Activated effector memory CD4-positive, alpha-beta T cell treated with anti-CD3 and anti-CD28 coated beads, Interleukin-2, amount 50 U/mL, for 16 hours (primary cell): ENCODE measurements at places on chromosomes 4 and X.

DNA sequence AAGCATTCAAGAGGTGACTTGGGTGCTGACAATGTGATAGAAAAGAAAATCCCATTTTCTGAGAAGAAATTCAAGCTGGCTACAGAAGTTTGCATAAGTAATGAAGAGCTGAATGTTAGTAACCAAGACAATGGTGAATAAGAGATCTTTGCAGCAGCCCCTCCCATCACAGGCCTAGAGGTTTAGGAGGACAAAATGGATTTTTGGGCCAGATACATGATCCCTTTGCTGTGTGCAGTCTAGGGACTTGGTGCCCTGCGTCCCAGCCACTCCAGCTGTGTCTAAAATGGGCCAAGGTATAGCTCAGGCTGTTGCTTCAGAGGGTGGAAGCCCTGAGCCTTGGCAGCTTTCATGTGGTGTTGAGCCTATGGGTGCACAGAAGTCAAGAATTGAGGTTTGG is 107.0 kb upstream of the EPHA5 start:
- DNase-seq: no peak

DNA sequence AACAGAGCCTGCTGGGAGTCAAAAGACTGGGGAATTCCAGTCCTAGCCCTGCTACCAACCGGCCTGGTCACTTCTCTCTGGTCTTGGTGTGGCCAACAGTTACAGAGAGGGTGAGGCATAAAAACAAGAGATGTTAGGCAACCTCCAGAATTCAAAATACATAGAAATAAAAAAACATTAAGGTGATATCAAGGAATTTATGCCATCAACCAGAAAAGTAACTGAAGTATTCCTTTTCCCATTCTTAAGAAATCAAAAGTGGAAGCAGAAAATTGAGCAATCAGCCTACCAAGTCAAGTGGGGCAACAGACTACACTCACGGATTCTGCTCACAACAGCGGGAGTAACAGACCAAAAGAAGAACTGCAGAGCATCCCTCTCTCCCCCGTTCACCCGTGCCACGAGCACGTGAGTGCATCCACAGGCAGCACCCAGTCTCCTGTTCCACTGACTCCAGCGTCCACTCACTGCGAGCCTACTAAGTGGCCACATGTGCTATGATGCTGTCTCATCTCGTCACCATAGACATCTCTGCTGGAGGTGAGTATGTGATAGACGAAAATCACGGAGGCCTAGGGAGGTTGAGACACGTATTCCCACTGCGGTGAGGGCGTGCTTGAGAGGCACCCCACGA is 29.3 kb downstream of the AFAP1 start:
- DNase-seq: no peak

- no peak for DNase-seq
Measured at GRCh38 chr4:152394791-152395190, 141.1 kb downstream of the FBXW7 start.

GRCh38 chr4:153483432-153484418 is 17.6 kb downstream of the TMEM131L start:
- DNase-seq: no peak

DNA sequence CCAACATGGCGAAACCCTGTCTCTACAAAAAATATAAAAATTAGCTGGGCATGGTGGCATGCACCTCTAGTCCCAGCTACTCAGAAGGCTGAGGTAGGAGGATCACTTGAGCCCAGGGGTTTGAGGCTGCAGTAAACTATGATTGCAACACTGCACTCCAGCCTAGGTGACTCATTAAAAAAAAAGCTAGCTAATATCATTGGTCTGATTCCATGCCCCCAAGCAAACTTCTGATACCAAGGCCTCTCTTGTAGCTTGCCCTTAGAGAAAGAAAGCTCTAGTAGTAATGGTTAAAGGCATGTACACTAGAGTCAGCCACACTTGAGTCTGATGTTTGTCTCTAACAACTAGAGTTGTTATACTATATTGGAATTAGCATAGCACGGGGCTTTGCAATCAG is 32.6 kb upstream of the PHF8 start:
- no peak for DNase-seq

GRCh38 chr4:110621839-110622751 is 782 bp downstream of the PITX2 start:
- no peak for DNase-seq

DNA sequence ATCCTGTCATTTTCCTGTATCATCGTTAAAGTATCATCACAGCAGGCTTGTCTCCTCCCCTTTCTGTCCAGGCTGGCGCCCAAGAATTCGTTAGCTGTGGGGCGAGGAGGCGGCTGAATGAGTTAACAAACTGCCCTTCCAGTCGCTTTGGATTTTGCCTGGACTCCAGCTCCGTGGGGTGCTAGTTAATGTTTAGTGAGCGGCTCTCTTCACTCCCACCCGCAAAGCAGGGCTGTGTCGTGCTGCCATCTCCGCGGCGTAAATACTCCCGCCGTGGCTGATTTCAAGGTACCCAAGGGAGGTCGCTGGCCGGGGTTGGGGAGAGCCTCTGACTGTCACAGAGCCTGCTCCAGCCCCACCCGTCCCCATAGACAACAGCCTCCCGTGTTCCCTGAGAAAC is 44.9 kb upstream of the SPRY1 start:
- no peak for DNase-seq

DNA sequence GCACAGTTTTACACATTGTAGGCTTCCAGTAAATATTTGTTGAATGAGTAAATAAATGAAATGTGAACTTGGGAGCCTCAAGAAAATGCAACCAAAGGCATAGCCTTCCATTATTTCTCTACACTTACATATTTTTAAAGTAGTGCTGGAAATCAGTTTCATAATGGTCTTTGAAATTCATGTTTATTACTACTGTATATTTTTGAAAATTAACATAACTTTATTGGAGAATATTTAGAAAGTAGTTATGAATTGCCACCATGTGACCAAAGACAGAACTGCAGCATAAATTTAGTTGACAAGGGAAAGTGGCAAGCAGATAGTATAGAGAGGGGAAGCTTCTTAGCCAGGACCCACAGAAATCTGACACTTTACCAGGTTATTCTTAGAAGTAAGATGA is 6.4 kb downstream of the TCEAL8 start:
- no peak for DNase-seq

DNA sequence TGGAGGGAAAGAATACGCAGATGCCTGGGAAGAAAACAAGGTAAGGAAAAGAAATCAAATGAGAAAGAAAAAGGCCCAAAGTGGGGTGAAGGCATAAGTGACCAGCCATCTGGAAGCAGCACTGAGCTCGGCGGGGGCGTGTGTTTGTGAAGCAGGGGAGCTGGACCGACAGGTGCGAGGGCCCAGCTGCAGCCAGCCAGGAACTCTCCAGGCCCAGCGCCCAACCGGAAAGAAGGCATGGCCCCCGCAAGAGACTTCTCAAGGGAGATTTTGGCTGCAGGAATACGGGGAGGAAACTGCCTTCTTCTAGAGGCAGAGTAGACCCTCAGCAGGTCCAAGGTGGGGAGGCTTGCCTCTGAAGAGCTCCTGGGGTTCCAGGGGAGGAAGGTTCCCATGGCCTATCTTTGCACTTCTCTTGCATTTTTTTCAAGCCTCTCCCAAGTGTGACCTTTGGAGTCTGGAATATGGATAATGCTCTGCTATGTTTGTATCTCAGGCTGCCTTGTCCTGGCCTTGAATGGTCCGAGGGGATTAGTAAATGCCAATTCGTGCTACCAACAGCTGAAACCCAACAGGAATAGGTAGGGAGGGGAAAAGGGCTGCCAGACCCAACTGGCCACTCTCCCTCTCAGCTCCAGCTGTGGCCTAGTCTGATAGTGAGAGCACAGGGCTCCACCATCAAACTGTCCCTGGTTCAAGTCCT is 10.8 kb upstream of the CITED1 start:
- no peak for DNase-seq

DNA sequence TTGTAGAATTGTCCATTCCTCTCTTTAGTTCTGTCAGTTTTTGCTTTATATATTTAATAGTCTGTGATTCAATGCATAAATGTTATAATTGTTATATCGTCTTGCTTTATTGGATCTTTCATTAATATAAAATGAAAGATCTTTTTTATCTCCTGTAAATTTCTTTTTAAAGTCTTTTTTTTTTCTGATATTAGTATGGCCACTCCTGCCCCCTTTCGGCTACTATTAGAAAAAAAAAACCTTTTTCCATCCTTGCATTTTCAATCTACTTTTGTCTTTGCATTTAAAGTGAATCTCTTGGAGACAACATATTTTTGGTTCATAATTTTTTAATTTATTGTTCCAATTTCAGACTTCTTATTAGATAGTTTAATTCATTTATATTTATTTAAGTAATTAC is 677.4 kb upstream of the NDST4 start:
- DNase-seq: no peak

DNA sequence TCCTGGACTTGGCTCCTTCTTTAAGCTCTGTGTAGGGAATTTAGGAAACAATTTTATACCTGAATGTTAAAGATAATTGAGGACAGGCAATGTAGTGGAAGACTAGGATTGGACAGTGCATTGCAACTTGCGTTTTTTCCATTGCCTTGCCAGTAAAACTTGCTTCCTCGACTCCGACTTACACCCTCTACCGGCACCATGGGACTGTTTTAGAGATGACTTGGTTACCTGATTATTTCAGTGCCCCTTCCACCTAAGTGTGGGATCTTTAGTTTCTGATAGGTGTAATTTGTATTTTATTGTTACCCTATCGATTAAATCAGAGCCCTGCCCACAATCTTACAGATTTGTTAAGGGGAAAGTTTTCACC is 1.2 kb downstream of the PRPS1 start:
- DNase-seq: no peak

- no peak for DNase-seq
Measured at GRCh38 chr4:146709956-146710355, 71.3 kb downstream of the POU4F2 start.

DNA sequence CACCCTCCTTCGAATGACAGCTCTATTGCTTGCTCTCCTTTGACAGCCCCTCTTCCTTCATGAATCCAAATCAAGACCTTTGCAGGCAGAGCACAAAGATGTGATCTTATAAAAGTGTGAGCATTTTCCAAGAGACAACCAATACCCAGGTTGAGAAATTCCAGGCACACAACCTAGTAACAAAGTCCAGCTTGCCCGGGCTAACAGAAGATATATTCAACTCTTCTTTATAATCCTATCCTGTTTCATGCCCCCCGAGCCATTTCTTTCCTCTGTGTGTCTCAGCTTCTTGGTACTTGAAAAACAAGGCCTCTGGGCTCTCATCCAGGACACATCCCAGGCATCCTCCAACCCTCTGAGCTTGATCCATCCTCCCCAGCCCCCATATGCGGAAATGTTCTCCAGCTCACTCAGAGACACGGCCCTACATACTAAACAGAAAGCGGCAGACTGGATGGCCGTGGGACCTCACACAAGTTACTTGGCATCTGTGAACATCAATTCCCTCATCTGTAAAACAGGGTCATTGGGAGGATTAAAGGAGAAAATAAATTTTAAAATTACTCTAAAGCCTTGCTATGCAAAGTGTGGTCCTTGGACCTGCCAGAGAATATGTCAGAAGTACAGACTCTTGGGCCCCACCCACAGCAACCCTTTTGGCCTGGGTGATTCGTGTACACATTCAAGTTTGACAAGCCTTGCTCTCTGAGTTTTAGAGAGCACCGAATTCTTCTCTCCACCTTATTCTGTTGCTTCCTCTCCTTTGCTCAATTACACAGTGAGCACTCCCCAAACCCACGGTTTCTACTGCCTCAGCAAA is 627.0 kb downstream of the BCOR start:
- no peak for DNase-seq

GRCh38 chrX:38930474-38930873 is 129.2 kb downstream of the MID1IP1 start:
- no peak for DNase-seq

DNA sequence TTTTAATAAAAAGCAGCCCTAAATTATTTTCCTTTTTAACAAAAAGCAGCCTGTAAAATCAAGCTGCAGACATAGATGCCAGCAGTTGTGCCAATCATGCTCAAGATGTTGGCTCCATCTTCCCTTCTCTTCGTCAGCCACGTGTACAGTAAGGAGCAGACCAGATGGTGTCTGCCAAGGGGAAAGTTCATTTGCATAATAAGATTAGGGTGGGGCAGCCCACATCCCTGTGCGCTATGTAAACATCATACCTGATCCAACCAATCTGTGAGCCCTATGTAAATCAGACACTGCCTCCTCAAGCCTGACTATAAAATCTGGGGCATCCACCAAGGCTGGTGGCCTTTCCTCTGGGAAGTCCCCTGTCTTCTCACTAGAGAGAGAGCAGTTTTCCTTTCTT is 23.1 kb upstream of the C1GALT1C1 start:
- no peak for DNase-seq

DNA sequence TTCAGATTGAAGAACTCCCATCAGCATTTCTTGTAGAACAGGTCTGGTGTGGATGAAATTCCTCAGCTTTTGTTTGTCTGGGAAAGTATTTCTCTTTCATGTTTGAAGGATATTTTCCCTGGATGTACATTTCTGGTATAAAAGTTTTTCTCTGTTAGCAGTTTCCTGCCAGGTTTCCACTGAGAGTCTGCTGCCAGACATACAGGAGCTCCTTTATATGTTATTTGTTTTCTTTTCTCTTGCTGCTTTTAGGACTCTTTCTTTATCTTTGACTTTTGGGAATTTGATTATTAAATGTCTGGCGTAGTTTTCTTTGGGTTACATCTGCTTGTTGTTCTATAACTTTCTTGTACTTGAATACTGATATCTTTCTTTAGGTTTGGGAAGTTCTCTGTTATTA is 486.5 kb downstream of the ARAP2 start:
- DNase-seq: no peak

DNA sequence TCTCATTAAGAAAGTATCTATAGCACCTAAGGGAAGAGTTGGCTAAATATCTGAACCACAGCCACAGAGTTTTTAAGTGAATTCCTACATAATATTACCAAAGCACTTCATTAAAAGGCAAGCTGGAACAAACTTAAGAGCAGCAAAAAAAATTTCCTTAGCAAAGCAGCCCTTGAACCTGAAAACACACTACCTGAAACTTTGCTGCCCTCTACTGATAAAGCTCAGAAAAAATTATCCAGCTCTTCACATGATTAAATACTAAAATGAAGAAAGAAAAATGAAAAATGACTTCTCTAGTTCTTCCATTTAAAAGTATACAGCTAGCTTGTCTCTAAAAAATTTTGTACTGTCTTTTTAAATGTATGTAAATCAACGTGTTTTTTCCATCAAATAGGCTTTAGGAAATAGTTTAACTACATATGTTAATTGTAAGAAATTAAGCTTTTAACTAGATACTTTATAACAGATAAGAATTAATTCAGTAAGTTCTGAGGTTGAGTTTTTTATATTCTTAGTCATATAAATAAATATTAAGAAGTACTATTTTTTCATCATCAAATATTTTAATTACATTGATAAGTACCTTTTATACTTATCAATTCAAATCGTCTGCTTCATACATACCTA is 156.1 kb downstream of the STPG2 start:
- no peak for DNase-seq
